ENCODE measurements at places on chromosomes 5 and 9.

GRCh38 chr9:69622676-69623075, 49.5 kb downstream of the APBA1 start:
- no peak for DNase-seq

- no peak for DNase-seq
Observed at GRCh38 chr5:1784197-1785050, 15.2 kb downstream of the MRPL36 start.

GRCh38 chr5:372996-373709, 51.6 kb downstream of the AHRR start:
- no peak for DNase-seq

DNA sequence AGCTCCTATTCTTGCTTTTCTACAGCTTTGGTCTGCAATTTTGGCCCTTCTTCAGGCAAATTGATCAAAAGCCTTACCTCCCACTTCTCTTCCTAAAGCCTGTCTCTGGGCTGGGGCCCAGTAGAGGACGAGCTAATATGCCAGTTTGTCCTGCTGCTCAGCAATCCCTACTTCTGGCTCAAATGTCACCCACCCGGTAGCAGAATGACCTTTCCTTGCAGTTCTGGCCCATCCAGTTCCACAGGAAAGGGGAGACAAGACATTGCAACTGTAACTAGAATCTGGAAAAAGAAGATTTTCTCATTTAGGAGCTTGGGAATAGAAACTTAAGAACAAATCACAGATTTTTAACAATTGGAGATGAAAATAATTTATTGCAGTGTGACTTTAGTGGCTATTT, 261.5 kb downstream of the RAB3C start:
- no peak for DNase-seq

- no peak for DNase-seq
Observed at GRCh38 chr5:67047160-67047559, 149.4 kb downstream of the CD180 start.

DNA sequence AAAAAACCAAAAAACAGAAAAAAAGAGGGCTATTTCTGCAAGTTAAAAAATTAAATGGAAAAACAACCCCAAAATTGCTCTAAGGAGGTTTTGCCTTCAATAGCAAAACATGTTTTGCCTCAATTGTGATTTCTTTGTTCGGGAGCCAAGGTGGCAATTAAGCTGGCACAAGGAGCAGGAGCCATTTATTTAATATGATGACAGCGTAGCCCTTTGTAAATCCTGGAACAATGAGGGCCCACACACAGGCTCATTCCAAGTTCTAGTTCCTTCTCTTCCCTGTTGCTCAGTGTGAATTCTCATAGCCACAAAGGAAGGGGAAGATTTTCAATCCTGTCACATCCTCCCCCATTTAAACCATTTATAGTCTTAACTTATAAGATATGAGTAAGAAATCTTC, 353.2 kb downstream of the PDE4D start:
- no peak for DNase-seq

GRCh38 chr5:145854651-145855258, 18.1 kb downstream of the GRXCR2 start:
- no peak for DNase-seq

- no peak for DNase-seq
Observed at GRCh38 chr5:122439645-122440044, 127.6 kb downstream of the SNCAIP start.

DNA sequence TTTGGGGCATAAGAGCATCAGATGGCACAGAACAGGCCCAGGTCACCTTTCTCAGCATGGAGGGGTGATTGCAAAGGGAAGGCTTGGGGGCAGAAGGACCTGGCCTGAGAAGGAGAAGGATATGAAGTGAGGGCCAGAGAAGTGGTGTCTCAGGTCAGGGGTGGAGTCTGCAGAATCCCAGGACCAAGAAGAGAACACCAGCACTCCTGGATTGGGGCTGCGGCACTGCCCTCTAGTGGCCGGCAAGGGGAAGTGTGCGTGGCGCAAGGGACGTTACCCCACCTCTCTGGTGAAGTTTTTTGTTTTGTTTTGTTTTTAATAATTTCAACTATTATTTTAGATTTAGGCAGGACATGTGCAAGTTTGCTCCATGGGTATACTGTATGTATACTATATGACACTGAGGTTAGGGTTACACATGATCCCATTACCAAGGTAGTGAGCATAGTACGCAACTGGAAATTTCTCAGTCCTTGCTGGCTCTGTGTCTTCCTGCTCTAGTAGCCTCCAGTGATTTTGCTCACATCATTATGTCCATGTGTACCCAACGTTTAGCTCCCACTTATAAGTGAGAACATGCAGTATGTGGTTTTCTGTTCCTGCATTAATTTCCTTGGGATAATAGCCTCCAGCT, 1548.6 kb downstream of the EFNA5 start:
- DNase-seq = no peak

GRCh38 chr5:1251678-1252580, 26.7 kb downstream of the SLC6A18 start:
- DNase-seq = no peak

DNA sequence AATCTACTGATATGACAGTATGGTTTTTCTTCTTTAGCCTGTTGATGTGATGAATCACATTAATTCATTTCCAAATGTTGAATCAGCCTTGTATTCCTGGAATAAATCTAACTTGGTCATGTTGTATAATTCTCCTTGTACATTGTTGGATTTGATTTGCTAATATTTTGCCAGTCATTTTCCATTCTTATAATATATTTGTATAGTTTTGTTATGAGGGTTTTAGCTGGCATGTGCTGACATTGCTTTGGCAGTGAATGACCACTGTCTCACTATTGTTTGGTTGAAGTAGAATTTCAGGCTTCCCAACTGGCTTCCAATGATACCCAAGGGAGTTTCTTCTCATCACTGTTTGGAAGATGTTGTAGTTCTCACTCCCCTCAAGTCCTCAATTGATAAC, 983.0 kb upstream of the PTPRD start:
- no peak for DNase-seq

- DNase-seq = no peak
Observed at GRCh38 chr5:38830521-38831051, 15.2 kb upstream of the OSMR start.

DNA sequence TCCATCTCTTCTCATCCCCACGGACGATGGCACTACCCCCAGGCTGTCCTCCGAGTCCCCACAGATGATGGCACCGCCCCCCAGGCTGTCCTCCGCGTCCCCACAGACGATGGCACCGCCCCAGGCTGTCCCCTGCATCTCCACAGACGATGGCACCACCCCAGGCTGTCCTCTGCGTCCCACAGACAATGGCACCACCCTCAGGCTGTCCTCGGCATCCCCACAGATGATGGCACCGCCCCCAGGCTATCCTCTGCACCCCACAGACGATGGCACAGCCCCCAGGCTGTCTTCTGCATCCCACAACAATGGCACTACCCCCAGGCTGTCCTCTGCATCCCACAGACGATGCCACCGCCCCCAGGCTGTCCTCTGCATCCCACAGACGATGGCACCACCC, 57.4 kb upstream of the PTCH1 start:
- no peak for DNase-seq

DNA sequence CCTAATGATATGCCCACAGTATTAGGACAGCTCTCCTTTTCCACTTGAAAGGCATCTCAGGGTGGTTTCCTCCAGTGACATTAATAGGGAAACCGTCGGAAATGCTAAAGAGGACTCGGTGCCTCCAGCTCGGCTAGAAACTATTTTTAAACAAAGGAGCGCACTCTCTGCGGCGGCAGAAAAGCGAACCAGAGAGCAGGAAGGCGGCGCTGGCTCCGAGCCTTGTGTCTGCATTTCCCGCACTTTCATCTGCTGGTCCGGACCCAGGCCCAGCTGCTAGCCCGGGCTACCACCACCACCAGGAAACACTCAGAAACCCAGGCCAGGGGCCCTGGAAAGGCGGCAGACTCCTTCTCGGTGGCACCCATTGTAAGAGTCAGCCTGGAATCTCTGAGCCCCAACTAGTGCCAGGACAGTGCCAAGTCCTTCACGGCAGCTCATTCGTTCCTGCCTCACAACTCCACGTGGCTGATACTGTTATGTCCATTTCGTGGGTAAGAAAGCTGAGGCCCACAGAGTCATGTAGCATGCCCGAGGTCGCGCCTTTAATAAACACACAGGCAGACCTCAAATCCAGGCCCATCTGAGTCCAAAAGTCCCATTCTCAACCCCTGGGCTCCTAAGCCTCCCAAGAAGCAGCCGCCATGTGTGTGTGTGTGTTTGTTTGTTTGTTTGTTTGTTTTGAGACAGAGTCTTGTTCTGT, 73.9 kb downstream of the VAV2 start:
- no peak for DNase-seq

DNA sequence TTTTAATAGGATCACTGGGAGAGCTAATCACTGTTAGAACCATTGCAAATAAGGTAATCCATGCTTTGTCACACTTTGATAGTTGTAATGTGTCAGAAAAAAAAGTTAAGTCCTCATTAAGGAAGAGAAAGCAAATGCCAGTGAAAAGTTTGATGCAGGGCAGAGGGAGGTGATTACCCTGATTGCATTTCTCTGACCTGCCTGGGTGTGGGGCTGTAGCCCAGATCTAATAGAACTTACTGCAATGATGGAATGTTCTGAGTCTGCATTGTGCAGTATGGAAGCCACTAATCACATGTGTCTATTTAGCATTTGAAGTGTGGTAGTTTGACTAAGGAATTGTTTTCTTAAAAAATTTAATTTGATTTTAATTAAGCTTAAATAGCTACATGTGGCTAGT, 202.7 kb downstream of the ATP10B start:
- DNase-seq = no peak

DNA sequence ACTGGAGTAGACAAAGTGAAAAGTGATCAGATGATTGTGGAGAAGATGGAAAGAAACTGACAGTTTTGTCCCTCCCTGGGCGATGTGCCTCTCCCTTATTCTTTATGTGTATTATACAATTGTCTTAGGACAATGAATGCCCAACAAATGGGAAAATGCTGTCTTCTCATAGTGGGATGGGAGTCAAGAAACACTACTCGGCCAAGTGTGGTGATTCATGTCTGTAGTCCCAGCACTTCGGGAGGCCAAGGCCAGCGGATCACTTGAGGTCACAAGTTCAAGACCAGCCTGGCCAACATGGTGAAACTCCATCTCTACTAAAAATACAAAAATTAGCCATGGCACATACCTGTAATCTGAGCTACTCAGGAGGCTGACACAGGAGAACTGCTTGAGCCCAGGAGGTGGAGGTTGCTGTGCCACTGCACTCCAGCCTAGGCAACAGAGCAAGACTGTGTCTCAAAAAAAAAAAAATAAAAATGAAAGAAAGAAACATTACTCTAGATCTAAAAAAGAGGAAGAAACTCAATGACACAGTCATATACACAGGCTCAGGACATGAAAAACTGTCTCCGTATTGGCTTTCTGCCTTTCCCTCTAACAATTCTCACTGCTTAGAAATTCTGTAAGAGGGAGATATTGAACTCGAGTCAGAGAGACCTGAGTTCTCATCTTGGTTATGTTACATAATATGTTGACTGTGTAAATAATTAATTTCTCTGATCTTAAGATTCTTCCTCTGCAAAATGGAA, 67.9 kb upstream of the TARS1 start:
- no peak for DNase-seq

DNA sequence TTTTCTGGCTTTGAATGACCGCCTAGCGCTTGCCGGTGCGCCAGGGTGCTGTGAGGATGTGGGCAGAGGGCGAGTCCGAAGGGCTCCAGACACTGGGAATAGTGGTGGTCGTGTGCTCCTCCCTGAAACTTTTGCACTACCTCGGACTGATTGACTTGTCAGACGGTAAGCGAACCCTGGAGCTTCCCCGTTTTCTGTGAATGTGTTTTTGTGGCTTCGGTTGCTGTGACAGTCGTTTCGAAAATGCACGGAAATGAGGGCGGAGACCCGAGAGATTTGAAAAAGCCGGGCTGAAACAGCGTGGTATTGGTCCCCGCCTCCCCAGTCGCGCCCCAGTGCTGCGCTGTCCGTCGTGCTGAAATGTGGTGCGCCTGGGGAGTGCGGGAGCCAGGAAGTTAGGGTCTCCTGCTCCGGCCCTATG, 102.5 kb upstream of the GABRP start:
- peak; percentile 60 for DNase-seq

DNA sequence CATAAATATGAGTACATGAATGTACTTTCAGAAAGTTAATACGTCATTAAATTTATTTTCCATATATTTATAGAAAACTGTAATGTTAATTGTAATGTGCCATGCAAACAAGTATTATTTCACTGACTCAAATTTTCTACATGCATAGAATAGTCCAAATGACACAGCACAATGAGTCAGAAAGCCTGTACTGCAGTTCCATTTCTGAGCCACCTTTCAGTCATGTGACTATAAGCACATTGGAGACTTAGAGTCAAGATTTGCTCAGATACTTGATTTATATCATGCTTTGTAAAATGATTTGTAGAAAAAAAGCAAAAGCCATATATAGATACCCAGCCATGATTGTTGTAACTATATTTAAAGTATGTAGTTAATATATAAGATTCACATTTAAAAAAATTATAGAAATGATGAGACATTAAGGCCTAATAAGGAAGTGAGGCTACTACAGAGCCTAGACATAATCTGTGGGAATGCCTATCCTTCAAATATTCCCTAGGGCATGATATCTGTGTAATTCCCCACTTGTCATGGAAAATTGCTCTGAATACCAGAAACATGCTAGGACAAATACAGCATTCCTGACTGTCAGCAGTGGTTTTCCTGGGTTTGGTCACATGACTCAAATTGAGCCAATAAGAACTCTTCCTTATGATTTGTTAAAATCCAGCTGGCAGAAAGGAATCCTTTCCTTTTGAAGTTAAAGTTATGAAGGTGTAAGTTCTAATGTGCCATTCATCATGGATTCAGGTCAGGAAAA, 50.0 kb downstream of the PTPRD start:
- DNase-seq = no peak

GRCh38 chr9:26791274-26791673, 101.3 kb downstream of the CAAP1 start:
- DNase-seq = no peak

- no peak for DNase-seq
Observed at GRCh38 chr5:96957254-96958049, 21.6 kb downstream of the LNPEP start.

- DNase-seq = no peak
Observed at GRCh38 chr5:92800365-92800764, 780.7 kb downstream of the NR2F1-AS1 start.

DNA sequence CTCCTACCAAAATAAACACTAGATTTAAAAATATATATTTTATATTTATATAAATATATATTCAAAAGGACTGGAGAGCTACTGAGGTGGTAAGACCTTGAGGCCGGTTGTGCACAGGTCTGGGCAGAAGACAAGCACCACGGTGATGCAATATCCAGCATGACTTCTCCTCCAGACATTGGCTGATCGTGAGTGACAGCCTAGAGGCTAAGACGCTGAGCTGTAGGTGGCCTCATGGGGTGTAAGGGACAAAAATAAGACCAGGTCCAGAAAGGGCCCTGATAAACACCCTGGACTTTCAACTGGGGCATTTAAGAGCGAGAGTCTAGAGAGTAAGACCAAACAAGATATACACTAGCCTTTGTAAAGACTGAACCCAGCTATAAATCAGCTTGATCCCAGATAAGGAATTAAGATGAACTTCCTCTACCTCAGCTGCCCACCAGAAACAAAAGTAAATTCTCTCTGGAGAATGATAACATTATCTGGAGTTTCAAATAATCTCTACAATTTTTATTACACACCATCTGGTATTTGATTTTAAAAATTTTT, 14.2 kb upstream of the C5orf47 start:
- no peak for DNase-seq

GRCh38 chr5:176889321-176890280, 9.5 kb downstream of the HK3 start:
- DNase-seq = no peak
